IPS-NIHi11 (cell line): ENCODE measurements at places on chromosomes 2 and 18.

- DNase-seq, result no peak
These were observed 40.7 kb upstream of the PARD3B start for GRCh38 chr2:204504594-204504993.

DNA sequence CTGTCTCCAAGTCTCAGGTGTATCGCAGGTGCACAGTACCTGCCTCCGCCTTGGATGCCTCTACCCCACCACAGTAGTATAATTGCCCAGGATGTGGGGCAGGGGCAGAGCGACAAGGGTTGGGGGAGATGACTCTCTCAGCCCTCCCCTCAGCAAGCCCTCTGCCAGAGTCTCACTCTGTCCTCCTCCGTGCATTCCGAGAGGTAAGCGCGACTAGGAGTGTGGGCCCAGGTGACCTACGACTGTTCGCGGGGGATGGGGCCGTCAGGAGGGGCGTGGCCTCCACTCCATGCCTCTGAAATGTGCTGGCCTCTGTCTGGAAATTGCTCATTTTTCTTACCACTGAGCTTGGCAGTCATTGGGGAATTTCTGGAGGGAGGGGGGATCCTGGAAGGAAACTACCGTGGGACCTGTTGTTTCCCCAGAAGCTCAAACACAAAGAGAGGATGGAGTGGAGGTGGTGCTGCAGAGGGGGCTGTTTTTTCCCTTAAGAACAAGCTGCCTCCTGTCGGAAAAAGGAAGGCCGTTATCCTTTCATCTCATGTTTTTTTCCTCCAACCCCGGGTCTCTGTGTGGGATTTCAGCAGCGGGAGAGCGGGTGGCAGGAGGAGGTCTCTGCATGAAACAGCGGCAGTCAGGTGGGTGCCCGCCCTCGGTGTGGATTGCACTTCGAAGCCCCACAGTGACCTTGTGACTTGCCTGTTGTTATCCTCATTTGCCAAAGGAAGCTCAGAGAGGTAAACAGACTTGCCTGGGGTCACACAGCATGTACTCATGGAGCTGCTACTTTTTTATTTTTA, 13.0 kb upstream of the RALB start:
- peak; percentile 71 for DNase-seq

GRCh38 chr2:25000503-25001324, 29.0 kb upstream of the DNAJC27 start:
- DNase-seq, result no peak

DNA sequence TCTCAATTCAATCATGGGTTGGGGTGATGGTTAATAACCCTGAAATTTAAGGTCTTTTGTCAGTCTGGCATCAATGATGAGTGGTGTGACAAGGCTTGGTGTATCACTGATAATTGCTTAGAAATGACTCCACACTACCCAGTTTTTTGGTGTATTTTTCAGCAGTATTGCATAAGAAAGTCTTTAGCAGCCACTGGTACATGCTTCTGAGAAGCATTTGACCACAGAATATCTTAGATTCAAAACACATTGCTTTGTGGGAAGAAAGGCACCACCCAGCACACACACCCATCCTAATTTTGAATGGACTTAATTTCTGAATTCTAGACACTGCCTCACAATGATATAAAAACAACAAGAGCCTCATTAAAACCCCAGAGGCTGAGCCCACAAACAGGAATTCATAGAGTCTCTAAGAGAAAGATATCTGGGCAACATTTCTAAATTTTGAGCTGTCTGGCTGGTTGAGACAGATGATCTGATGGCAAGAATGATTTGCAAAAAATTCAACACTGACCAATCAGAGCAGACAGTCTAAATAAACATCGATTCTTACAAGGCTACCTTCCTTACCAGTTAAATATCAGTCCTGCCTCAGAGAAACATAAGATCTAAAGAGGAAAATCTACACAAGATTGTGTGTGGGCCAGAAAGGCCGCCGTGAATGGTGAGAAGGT, 114.7 kb upstream of the CYP1B1 start:
- no peak for DNase-seq

- no peak for DNase-seq
These were observed 99.5 kb downstream of the MRO start for GRCh38 chr18:50720325-50720674.

GRCh38 chr2:29462293-29462692, 347.1 kb downstream of the CLIP4 start:
- DNase-seq, result no peak

GRCh38 chr18:61755555-61755954, 137.3 kb downstream of the RNF152 start:
- DNase-seq, result no peak

GRCh38 chr2:12796657-12797056, 79.9 kb downstream of the TRIB2 start:
- DNase-seq, result no peak

- DNase-seq, result no peak
These were observed 82.7 kb upstream of the SH3BP4 start for GRCh38 chr2:234869164-234869563.
